ENCODE measurements at places on chromosomes 3 and 15.
A peak's percentile ranks its signal among the peaks of the same experiment; 100 is the strongest.

DNA sequence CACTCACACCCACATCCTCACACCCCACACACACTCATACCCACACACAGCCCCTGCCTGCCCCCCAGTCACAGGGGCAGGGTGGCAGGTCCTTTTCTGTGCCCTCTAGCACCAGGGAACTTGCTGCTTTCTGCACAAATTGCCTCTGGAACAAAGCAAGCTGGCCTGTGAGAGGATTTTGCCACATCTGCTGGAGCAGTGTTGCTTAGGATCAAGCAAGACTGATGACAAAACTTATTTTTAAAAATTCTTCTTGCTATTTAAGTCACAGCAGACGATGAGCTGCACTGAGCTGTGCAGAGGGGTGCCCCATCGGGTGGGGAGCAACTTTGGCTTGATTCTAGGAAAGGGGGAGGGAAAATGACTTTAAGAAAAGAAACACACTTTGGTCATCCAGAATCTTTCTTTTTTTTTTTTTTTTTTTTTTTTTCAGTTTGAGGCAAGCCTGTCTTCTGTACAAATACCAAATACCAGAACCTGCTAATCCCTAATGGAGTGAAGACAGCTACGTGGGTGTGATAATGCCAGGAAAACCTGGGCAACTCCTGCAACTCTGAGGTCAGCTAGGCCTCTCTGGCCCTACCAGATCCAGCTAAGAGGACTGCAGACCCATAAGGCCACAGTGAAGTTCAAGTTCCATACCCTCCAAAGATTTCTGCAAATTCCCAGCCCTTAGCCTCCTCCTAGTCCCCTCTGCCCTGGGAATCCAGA is 195.3 kb downstream of the ABHD5 start:
- DNase-seq, result no peak

DNA sequence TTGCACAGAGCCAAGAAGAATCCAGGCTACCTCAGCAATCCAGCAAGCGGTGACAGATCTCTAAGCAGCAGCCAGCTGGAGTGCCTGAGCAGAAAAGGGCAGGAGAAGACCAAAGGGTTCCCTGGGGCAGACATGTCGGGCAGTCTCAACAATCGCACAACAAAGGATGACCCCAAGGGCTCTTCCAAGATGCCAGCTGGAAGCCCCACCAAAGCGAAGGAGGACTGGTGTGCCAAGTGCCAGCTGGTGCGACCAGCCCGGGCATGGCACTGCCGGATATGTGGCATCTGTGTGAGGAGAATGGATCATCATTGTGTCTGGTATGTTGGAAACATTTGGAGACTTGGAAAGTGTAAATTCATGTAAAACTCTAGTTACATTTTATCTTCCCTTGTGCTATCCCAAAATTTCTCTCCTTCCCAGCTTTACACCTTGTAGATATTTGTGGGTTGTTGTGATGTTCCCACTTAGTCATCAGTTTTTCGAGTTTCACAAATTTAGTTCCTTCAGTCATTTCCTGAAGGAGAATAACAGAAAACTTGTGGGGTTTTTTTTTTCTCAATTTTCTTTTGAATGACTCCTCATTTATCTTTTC is 6.4 kb downstream of the ZDHHC23 start:
- no peak for DNase-seq

DNA sequence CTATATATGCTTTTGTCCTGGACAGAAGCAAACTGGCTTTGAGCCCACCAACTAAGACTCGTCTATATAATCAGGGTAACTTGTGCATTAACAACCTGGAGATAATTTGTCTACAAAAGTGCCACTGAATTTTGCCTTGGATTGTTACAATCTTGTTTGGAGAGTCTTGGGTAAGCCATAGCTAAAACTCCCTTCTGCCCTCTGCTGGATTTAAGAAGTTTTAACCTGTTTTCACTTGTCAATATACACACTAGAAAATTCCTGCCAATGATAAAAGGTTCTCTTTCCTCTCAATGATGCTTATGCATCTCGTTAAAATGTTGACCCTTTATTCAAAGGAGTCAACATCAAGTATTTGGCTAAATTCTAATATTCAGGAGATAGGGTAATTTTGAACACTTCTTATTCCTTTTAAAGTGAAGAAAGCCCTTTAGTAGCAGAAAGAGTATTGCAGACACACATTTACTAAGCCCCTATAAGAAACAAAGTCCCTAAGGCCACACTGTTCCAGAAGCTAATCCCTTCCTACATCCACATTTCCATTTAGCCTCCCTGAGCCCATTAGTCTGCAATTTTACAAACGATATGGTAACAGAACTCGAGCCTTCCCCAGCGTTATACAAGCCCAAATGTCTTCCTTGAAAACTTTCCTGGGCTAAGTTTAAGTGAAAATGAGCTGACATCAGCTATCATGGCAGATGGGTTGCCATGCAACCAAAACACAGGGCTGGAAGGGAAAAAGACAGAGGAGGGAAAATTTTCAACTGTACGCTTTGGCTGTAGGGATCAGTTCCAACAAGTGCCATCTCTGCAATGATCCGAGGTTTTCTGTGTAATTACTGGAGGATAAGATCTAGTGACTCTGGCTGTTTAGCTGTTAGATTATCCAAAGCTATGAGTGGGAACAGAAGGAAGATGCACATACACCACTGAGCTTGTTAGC is 75.9 kb upstream of the FGF12 start:
- DNase-seq, result peak; percentile 62

GRCh38 chr15:41557673-41558399 is 1.2 kb upstream of the TYRO3 start:
- peak; percentile 72 for DNase-seq

GRCh38 chr3:114660808-114661207 is 367.0 kb downstream of the TIGIT start:
- no peak for DNase-seq

GRCh38 chr3:147119989-147120388 is 286.4 kb downstream of the ZIC4 start:
- peak; percentile 32 for DNase-seq

Data from muscle of leg (tissue), 16 donors.